Hematopoietic multipotent progenitor cell treated with erythropoietin and hydrocortisone succinate and interleukin-3 and kit ligand, for 8 days (in vitro differentiated cells): ENCODE measurements at places on chromosomes 1 and 21.

GRCh38 chr21:46124083-46124925 is 26.4 kb downstream of the COL6A2 start:
- no peak for DNase-seq

DNA sequence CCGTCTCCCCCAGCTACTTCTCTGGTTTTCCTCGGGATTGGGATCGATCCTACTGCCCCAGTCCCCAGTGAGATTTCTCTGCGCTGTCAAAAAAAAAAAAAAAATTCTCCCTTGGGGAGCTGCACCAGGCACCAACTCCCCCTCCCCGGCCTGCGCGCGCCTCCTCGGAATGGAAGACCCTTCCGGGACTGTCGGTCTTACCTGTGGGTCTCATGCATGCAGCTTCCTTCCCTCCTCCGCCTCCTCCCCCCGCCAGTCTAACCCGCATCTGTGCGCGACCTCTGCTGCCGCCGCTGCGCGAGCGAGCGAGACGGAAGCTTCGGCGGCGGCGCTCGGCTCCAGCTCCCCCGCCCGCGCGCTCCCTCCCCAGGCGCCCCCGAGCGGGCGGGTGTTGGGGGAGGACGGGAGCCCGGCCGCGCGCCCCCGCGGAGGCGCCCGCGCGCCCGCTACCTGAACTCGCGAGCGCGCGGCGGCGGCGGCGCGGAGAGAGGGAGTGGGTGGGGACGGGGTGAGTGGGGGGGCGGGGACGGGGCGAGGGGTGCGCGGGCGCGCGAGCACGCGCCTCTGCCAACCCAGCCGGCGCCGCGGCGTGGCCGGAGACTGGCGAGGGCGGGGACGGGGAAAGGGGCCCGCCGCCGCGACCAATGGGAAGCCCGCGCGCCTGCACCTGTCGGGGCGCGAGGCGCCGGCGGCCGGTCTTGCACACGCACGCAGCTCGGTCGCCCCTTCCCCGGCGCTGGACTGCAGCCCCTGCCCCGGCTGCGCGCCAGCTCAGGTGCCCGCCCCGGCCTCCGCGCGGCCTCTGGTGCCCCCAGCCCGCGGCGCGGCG is at the start of gene SUSD4:
SUSD4 (minus strand) TSS at position 321 of the 829 bp plus-strand sequence. CDS start 751 bp downstream, outside the sequence.
- DNase-seq = peak; percentile 4

DNA sequence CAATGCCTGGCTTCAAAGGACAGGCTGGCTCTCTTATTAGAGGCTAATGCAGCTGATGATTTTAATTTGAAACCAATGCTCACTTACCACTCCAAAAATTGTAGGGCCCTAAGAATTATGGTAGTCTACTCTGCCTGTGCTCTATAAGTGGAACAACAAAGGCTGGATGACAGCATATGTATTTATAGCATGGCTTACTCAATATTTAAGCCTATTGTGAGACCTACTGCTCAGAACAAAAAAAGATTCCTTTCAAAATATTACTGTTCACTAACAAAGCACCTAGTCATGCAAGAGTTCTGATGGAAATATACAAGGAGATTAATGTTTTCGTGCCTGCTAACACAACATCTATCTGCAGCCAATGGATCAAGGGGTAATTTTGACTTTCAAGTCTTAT is 73.8 kb upstream of the DUSP10 start:
- DNase-seq = no peak

- DNase-seq = no peak
Measured at GRCh38 chr1:46173361-46173856, 1.5 kb upstream of the TSPAN1 start.

- no peak for DNase-seq
Measured at GRCh38 chr21:40404396-40404800, 442.6 kb downstream of the DSCAM start.

DNA sequence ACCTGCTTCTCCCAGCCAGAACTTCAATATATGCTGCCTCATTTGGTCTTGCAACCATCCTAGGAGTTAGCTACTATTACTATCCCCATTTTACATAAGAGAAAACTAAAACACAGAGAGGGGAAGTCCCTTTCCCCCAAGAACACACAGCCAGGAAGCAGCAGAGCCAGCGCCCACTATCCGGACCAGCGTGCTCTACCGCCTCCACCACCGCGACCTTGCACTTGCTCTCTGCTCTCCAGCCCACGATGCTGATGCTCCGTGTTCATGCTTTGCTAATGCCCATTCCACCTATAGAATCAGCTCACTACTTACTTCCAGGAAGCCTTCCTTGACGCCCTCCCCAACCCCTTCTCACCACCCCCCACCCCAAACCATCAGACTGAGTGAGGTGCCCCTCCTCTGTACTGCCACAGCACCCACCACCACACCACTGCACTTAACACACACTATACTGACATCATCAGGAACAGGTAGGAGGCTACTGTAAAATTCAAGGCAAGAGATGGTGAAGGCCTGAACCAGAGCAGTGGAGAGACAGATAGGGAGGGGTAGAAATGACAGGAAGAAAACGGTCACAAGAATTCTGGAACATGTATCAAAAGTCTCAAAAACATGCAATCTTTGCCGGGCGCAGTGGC is 9.4 kb downstream of the TMEM53 start:
- DNase-seq = no peak

DNA sequence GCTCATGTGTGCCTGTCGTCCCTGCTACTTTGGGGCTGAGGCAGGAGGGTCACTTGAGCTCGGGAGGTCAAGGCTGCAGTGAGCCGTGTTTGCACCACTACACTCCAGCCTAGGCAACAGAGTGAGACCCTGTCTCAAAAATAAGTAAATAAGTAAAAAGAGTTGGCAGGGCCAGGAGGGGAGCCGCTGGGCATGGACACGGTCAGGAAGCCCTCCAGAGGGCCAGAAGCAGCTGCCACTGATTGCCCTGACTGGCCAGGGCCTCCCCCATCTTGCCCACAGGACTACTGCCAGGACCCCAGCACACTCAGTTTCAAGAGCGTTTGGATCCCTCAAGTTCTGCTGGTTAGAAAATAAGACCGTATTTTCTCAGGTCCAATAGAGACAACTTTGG is 112.2 kb upstream of the IPO9 start:
- DNase-seq = no peak

- no peak for DNase-seq
Measured at GRCh38 chr1:41720861-41721410, 197.8 kb downstream of the HIVEP3 start.

GRCh38 chr1:1898246-1898933 is 7.5 kb upstream of the GNB1 start:
- DNase-seq = no peak

DNA sequence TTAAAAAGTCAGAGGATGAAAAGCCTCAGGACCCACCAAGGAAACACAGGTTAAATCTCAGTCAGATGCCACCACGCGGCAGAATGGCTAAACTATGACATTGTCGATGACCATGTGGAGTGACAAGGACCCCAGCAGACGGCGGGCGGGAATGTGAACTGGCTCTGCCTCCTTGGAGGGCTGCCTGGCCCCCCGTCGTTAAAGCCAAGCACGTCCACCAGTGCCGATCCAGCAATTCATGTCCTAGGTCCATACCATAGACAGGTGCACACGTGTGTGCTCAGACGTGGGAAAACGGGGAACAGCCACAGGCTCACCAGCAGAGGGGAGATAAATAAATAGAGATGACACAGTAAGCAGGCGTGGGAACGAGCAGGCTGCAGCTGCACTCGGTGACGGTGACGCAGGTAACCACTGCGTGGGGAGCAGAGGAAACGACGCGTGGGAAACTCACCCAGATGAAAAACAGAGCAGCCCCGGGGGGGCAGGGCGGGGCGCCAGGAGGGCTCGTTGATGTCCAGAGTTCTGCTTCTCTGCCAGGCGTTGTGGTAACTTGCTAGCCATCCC is 28.3 kb upstream of the PCBP3 start:
- no peak for DNase-seq

- DNase-seq = no peak
Measured at GRCh38 chr1:232046451-232047306, 420.1 kb downstream of the DISC1 start.

DNA sequence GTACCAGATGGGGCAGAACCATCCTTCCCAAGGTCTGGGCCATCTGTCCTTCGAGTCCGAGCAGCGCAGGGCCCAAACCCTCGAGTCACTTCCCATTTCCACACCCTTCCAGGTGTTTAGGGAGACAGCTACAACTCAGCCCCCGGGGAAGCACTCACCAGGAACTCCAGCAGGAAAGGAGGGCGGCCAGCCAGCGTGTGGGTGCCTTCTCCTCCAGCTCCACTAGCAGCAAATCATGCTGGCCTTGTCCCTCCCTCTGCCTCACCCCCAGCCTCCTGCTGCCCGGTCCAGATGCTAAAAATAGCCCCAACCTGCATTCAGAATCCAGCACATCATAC is 56.1 kb downstream of the RIPK4 start:
- DNase-seq = no peak

DNA sequence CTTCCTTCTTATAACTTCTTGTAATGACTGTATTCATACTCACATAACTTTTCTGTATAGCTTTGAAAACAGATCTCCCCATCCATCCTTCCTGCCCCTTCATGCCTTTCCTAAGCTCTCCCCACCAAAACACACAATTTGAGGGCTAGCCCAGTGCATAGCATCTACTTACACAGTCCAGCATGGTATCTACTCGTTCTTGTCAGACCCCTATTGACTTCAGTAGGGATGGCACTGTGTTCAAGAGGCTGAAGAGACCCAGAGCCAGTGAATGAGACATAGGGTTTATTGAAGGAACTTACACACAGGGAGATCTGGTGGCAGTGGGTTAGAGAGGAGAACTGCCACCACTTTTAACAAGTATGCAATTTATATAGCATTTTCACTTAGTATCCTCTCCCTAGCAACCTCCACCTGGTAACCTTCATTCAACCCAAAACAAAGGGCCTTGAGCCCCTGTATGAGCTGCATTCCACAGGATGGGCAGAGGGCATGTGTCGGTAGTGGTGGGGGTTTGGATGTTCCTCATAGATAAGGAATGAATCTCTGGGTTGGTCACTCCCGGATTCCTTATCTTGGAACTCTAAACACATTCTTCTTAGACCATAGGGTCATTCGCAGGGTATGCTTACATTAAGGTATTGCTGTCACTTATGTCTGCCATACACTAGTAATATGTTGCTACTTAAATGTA is 64.9 kb upstream of the GNG12 start:
- DNase-seq = no peak

DNA sequence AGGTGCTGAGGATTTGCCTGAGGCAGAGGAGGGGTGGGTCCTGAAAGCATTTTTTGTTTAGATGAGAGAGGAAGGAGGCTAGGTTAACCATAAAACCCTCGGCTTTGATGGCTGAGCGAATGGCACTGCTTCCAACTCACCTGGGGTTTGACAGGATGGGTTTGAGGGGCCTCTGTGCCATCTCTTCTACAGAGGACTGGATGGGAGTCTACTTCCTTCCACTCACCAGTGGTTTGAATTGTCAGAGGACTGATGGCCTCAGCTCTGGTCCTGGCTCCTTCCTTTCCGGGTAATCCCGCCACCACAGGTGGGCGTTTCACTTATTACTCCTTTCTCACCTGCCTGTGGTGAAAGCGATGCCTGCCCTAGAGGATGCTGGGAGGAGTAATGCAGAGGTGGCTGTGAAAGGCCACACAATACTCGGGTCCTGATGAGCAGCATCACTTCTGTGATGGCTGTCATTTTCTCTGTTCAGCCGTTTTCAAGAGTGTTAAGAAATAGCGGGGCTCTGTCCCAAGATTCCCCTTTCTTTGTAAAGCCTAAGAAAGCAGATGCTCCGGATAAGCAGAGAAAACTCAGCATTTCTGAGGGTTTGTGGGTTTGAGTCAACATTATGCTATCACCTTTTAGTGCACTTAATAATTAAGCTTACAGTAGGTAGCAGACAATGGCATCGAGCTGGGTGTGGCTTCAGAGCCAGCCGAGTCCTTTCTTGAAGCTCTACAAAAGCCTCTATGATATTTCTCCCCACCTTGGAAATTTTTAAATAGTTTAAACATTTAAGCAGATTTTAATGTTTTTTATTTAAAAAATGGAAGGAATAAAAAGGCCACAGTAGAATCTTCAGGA is 220.7 kb downstream of the HLX start:
- DNase-seq = no peak

GRCh38 chr1:1418464-1419362 is 2.4 kb downstream of the ANKRD65 start:
- no peak for DNase-seq

GRCh38 chr1:220182111-220182510 is 88.2 kb downstream of the IARS2 start:
- DNase-seq = no peak

- no peak for DNase-seq
Measured at GRCh38 chr1:35925741-35926140, 5.2 kb upstream of the AGO3 start.
